ENCODE measurements at places on chromosomes 3 and 15.
A peak's percentile ranks its signal among the peaks of the same experiment; 100 is the strongest.

- DNase-seq = no peak
Measured at GRCh38 chr3:23550402-23550801, 255.4 kb upstream of the UBE2E1 start.

- no peak for DNase-seq
Measured at GRCh38 chr3:17995769-17996168, 253.3 kb upstream of the TBC1D5 start.

DNA sequence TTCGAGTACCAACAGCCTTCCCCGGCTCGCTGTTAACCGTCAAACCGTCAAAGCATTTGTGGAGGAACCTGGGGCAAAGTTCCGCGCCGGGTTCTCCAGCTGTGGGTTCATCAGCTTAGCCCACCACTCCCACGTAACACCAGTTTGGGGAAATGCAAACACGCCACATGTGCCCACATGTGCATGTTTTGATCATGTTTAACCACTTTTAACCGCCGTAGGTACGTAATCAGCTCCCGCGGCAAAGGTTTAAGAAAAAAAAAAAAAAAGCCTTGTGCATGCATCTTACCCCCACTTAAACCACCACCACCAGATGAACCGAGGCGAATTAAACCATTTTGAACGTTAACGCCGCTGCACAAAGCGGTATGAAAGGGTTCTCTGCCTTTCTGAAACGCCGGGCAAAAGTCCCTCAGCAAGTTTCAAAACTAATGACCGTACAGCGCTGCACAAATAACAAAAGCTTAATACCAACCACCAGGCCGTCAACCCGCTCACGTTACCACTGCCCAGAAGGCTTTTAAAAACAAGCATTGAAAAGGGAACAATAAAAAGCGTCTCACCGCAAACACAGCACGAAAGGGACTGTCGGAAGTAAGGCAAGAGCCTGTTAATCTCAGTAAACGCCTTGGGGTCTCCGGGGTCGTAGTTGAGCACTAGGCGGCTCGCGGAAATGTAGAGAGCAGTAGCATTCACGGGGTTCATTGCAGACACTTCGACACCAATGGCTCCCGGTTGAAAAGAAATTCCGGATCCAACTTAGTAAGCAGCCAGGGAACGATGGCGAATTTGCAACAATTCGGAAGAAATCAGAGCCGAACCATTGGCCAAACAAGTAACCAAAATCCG, 1.5 kb downstream of the MSL2 start:
- peak; percentile 85 for DNase-seq

GRCh38 chr3:26307787-26308186, 314.8 kb upstream of the LRRC3B start:
- DNase-seq = no peak

- DNase-seq = no peak
Measured at GRCh38 chr15:80204231-80204630, 47.8 kb downstream of the CTXND1 start.

DNA sequence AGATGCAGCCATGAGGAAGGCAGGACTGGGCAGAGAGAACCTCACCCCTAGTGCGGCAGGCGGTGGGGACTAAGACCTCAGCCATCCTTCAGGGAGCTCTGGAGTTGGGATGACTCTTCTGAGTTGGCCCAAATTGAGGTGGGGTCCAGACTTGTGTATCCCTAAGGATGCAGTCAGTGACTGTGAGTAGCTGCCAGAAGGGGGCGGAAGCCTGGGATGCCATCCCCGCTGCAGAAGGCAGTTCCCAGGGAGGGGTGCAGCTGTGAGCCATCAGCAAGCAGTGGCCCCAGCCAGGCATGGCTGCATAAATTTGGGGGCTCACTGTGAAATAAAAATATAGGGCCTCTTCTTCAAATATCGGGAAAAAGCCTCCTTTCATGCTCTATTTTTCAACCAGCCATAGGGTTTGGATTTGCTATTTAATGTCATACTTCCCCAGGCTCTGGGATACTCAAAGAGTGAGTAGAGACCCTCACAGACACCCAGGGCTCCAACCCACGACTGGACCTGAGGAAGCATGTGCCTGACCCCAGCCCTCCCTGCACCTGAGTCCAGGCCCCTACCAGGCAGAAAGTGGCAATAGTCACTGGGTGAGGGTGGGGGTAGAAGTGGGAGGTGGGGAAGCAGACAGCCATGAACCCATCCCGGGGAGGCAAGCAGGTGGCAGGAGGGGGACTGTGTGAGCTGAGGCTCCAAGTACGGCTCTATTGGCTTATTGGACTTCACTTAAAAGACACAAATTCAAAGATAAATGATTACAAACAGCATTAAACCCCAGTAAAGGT, 30.5 kb downstream of the GRK7 start:
- no peak for DNase-seq

DNA sequence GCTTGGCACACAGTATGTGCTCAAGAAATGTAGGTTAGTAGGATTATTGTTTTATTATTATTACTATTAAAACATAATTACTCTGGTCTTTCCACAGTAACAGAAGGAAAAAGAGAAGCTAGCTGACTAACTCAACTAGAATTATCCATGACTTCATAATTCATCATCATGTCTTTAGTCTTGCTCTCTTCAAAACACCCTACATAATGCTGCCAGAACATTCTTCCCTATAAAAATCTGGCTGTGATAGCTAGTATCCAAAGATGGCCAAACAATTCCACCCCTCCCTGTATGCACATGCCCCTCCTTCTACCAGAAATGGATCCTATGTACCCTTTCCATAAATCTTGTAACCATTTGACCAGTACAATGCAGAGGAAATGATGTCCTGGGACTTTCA, 48.8 kb upstream of the SRGAP3 start:
- no peak for DNase-seq

GRCh38 chr3:193826159-193826795, 233.3 kb downstream of the OPA1 start:
- no peak for DNase-seq

DNA sequence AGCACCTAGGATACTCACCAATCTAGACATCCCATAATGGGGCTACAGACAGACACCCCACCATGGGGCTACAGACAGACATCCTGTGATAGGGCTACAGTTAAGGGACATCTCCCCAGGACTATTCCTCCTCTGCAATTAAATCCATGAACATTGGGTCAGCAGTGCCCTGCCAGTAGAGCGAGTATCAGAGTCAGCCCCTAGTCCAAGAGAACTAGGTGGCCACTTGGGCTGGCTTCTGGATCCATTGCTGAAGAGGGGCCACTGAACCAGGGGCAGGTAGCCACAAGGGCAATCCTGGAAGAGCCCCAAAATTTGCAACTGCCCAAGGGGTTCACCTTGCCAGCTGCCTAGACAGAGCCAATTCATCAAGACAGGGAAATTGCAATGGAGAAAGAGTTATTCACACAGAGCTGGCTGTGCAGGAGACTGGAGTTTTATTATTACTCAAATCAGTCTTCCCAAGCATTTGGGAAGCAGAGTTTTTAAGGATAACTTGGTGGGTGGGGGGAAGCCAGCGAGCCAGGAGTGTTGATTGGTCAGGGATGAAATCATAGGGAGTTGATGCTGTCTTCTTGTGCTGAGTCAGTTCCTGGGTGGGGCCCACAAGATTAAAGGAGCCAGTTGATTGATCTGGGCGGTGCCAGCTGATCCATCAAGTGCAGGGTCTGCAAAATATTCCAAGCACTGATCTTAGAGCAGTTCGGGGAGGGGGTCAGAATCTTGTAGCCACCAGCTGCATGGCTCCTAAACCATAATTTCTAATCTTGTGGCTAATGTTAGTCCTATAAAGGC, 170.2 kb upstream of the SMAD3 start:
- no peak for DNase-seq

DNA sequence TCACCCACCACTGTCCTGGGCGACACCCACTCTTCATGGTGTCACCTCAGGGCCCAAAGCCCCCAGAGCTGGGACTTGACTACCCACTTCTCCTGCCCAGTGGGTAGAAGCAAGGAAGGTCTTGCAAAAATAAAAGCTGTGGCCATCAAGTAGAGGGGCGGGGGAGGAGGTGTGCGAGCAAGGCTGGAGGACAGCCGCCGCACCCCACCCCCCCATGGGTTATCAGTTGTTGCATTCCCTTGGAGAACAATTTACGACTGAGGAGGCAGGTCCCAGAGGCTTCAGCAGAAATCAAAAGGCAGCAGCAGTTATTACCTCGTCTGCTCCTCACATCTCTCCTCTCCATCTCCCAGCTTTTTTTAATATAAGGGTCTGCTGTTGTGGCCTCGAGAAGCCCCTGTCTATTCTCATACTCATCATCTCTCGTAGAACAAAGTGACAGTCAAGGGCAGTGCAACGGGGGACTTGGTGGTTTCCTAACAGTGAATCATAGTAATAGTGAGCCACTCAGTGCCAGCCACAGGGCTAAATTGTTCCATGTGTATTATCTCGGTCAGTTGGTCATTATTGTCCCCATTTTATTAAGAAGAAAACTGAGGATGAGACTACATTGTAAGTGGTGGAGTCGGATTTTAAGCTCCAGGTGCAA, 116.4 kb downstream of the PDCD6IP start:
- DNase-seq = no peak

- DNase-seq = no peak
Measured at GRCh38 chr15:56930669-56931313, 12.3 kb downstream of the TCF12 start.

DNA sequence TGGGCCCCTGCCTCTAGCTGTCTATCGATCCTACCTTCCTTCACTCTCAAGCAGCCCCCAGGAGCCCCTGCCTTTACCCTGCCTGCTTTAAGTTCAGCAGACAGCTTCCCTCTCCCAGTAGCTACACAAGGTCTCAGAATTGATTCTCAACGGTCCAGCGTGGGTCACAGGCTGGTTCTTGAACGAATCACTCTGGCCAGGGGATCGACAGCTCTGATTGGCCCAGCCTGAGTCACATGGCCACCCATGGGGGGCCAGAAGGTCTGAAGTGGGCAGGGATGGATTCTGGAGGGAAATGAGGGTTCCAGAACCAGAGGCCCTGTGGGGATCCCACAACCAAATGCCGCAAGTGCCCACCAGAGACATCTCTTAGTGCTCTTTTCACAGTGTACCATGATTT, 23.7 kb upstream of the CCDC174 start:
- DNase-seq = no peak

DNA sequence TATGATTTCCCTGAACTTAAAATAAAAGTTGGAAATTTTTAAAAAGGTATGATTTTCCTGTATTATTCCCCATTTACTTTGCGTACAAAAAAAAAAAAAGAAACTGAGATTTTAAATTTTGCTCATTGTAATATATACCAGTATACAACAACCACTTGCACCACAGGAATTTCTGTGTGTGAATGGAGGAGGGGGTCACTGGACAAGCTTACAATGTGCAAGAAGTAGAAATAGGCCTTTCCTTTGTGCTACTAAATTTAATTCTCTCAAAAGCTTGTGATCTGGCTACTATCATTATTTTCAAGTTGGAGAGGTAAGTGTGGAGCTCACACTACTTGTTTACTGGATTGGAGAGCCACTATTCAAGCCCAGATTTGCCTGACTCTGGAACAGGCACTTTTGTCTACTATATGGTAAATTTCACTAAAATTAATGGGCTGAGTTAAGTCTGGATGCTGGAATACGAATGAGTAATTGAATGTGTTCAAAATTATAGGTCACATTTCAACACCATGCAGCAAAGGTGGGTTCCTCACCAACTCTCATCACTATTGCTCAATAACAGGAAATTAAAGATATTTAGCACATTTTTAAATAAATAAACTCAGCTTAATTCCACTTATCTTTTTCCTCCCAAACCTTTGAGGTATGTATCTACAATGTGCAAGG, 148.0 kb upstream of the MBNL1 start:
- no peak for DNase-seq

DNA sequence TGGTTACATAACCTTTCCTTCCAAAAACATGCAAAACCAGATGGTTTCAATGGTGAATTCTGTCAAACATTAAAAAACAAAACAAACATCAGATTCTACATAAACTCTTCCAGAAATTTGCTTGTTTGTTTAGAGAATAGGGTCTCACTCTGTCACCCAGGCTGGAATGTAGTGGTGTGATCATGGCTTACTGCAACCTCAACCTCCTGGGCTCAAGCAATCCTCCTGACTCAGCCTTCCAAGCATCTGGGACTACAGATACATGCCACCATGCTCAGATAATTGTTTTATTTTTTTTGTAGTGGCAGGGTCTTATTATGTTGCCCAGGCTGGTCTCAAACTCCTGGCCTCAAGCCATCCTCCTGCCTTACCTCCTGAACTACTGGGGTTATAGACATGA, 36.1 kb downstream of the FBXL2 start:
- DNase-seq = no peak

DNA sequence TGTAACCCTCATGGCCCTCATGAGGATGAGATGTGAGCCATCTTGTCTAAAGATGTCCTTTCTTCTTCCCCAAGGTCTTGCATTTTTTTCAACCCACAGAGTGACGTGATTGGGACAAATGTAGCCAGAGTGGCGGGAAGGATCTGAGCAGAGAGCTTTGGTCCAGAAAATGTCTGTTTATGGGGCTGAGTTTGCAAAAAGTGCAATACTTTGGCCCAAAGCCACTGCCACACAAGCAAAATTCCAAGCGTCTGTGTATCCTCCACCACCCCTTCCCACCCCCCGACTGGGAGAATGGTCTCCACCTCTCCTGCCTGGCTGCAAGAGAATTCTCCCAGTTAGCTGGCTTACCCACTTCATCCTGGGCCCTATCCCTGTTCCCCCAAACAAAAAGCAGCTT, 246.9 kb upstream of the LRIG1 start:
- DNase-seq = no peak

DNA sequence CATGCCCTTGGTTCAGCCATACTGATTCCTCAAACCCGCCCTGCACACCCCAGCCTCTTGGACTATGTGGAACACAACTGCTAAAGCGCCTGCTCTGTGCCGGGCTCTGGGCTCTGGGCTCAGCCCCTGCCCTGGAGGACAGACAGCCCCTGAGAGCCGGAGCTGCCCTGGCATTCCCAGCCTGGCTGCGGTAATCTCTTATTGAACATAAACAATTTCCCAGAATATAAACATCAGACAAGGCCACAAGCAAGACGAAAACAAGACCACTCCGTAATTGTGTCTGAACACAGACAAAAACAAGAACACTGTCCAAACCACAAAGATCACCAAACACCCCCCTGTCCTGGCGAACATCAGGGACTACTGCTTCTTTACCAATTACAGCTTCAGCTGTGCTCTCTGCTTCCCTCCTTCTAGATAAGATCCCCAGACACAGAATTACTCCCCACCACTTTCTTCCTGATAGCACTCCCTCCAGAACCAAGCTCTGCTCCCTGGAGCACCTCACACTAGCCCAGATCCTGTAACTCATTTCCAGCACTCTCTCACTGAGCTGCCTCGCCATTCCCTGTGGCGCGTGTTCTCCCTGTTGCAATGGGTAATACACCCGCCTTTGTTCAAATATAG, 57.1 kb upstream of the TLE3 start:
- DNase-seq = no peak

GRCh38 chr3:160754371-160754854, 1.6 kb upstream of the PPM1L start:
- DNase-seq = peak; percentile 20

DNA sequence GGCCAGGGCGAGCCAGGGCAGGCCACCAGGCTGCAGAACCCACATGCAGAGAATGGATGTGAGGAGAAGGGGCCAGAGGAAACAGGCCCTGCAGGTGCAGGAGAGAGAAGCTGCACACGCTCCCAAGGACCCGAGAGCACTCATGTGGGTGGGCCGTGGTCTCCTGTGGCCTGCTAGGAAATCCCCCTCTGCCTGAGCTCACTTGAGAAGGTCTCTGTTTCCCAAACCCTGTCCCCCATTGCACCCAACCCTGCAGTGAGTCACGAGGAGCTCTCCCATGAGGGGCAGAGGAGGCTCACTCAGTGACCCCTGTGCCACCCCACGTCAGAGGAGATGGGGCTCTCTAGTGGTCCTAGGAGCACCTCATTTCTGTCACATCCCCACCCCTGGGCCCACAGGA, 111.1 kb downstream of the KLF13 start:
- no peak for DNase-seq

- no peak for DNase-seq
Measured at GRCh38 chr15:53716909-53717876, 42.3 kb downstream of the WDR72 start.

Data from central memory CD4-positive, alpha-beta T cell (primary cell).